ENCODE measurements at places on chromosomes 1 and 21.

- DNase-seq: peak; percentile 53
These were observed 1.1 kb downstream of the EEIG2 start for GRCh38 chr1:108560874-108561459.

GRCh38 chr1:230120921-230121381 is 53.9 kb downstream of the GALNT2 start:
- no peak for DNase-seq

- DNase-seq: no peak
These were observed 2.1 kb downstream of the C1orf35 start for GRCh38 chr1:228100822-228101613.

- no peak for DNase-seq
These were observed 217.3 kb downstream of the PTPRU start for GRCh38 chr1:29453502-29454240.

DNA sequence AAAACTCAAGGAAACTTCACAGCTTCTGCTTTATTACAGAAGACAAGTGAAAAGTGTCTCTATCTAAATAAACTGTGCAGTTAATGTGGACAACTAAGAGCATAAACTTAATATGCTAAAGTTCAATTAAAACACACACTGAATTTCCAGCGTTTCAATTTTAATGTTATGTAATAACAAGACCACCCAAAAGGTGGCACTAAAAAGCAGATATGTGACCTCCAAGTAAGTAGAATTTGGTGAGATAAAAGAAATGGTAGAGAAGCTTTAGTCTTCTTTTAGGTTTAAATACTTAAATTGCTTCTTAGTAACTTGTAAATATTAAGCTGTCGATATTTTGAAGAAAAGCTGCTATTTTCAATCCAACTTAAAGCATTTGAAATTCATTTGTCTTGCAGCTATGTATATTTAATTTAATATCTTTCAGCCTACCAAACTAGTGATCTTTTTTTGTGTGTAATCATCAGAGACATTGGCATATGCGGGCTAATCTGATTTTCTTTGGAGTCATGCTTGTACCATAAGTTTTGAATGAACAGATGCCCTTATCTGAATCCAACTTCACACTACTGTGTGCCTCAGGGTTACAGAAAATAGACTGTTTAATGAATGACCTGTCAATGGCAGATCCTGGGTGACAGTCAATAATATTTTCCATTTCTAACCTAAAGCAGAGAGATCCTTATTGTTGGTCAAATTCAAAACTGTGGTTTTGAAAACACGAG is 36.5 kb upstream of the ADAMTS1 start:
- no peak for DNase-seq

DNA sequence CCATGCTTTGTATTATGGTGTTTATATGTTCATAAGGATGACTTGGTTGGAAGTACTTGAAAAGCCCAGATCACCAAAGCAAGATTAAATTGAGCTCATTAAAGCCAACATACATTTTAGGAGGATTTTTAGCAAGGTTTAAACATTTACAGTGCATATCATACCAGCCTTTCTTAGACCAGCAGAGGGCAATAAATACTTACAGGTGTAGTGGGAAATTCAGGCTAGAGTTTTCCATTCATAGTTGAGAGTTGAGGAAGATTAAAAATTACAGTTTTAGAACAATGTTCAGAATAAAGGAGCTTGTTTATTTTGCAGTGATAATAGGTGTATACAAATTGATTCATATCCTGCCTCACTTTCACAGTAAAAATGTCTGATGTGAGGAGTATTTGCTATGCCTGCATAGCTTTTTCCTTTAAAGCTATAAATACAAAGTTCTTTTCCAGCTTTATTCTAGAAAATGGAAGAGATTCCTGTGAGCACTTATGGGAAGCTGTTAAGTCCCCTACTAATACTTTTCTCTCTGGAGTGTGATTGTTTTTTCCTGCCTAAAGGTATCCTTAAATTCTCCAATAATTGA is 35.3 kb downstream of the DTL start:
- DNase-seq: no peak
